Epithelial cell of esophagus (primary cell): ENCODE measurements at places on chromosomes 5 and 9.

- DNase-seq: no peak
These were observed 682 bp upstream of the RIGI start for GRCh38 chr9:32526707-32527048.

- peak; percentile 83 for DNase-seq
These were observed 9.3 kb upstream of the TEX48 start for GRCh38 chr9:114691046-114691955.

DNA sequence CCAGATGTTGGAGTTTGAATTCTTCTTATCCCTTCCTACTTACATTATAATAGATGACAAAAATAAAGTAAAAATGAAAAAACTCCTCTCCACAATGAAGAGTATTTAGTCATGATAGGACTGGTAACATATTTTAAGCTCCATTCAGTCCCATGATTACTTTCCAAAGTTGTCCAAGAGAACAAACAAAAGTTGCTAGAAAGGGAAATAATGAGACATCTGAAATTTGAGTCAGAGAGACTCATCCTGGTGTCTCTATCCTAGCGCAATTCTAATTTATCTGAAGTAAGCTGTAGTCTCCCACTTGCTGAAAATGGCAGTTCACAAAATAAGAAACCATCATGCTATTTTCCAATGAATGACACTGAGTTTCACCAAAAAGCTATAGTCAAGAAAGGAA lies 152.2 kb downstream of the BNC2 start:
- DNase-seq: no peak

DNA sequence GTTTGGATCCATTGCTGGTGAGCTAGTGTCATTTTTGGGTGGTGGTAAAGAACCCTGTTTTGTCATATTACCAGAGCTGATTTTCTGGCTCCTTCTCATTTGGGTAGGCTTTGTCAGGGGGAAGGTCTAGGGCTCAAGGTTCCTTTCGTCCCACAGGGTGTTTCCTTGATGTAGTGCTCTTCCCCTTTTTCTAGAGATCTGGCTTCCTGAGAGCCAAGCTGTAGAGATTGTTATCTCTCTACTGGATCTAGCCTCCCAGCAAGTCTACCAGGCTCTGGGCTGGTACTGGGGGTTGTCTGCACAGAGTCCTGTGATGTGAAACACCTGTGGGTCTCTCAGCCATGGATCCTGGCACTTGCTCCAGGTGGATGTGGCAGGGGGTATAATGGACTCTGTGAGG lies 145.9 kb downstream of the HINT1 start:
- no peak for DNase-seq

GRCh38 chr5:168106008-168106761 lies 185.3 kb upstream of the WWC1 start:
- DNase-seq: no peak

GRCh38 chr9:104206766-104207165 lies 112.7 kb downstream of the SMC2 start:
- no peak for DNase-seq

DNA sequence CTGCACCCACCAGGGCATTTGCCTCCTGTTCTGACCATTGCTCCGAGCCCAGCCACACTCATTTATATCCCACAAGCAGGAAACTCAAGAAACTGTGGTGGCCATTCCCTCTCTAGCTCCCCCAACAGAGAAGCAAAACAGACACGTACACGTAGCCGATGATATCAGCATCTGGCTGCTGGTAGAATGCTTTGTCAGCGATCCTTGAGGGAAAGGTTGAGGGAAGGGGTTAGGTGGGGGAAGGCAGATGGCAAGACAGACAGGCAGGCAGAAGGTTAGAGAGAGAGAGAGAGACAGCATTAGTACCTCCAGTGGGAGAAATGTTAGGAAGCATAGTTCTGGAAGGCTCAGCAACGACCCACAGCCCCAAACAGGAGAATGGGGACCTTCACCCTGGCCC lies 7.8 kb downstream of the HIGD2A start:
- DNase-seq: no peak

GRCh38 chr5:36521838-36522745 lies 84.3 kb upstream of the SLC1A3 start:
- peak; percentile 21 for DNase-seq

GRCh38 chr5:74497706-74498105 lies 142.8 kb downstream of the ENC1 start:
- peak; percentile 11 for DNase-seq

DNA sequence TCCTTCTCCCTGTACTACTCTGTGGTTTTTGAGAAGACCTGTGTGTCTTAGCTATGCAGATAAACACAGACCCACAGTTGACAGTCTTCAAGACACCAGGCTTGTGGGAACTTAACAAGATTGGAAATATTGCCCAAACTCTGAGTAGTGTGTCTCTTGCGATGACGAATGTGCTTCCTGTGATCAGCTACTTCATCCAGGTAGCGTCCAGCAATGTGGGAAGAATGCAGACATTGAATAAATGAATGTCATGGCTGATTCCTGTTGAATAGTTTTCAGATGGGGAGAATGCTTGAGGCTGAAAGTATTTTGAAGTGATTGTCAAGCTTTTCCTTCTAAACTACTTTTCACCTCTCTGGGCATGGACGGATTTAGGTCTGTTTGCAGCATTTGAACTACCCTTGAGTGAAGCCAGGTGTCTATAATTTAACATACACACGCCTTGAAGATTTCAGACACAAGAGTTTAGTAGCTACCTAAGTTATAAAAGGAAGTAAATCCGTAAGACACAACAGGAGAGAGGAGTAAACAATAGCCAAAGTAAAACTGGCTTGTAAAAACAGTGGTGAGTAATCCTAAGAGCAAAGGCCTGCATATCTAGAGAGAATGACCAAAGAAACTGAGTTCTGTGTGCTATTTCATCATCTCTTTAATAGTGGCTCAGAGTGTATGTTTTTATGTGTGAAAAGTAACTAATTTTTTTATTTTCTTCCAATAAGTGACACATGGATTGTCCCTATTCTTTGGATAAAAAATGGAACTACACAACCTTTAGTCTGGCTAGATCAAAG lies 30.0 kb upstream of the ARL14EPL start:
- DNase-seq: peak; percentile 24

- DNase-seq: no peak
These were observed 477.5 kb upstream of the EDIL3 start for GRCh38 chr5:84862132-84862531.

GRCh38 chr5:88836195-88836838 lies 46.7 kb downstream of the MEF2C start:
- no peak for DNase-seq

GRCh38 chr9:35956651-35957050 lies 1.3 kb downstream of the OR2S2 start:
- no peak for DNase-seq

- peak; percentile 46 for DNase-seq
These were observed 709.2 kb upstream of the WWC1 start for GRCh38 chr5:167582283-167582682.

DNA sequence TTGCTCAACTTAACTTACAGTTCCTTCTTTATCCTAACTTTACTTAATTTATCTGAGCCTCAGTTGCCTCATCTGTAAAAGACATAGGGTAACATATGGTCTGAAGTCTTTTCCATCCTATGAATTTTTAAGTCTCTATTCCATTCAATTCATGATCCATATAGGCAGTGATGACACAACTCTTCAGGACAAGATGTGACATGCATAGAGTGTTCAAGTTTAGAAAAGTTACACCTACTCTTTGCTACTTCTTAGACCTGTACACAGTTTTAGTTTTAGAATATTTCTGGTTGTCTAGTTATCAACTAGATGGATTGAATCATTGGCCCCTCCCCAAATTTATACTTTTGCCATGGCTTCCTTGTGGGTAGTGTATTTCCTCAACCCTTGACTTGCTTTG lies 50.7 kb upstream of the ELL2 start:
- peak; percentile 79 for DNase-seq

- peak; percentile 80 for DNase-seq
These were observed 68.9 kb upstream of the EFNA5 start for GRCh38 chr5:107739661-107740060.

DNA sequence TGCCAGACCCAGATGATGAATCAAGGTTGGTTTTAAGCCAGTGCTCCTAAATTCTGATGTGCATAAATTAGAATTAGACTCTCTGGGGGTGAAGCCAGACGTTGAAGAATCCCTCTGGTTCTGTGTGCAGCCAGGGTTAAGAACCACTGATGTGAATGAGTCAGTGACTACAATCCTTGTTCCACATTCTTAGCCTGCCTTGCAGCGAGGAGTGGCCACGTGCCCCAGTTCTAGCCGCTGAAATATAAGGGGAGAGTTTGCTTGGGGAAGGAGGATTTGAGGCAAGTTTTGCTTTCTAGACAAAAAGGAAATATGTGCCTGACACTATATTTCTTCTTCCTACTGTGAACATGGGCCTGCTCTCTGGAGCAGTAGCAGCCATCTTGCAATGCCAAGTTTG lies 34.2 kb upstream of the MSH3 start:
- no peak for DNase-seq

- no peak for DNase-seq
These were observed 19.6 kb downstream of the UGCG start for GRCh38 chr9:111916234-111916645.

DNA sequence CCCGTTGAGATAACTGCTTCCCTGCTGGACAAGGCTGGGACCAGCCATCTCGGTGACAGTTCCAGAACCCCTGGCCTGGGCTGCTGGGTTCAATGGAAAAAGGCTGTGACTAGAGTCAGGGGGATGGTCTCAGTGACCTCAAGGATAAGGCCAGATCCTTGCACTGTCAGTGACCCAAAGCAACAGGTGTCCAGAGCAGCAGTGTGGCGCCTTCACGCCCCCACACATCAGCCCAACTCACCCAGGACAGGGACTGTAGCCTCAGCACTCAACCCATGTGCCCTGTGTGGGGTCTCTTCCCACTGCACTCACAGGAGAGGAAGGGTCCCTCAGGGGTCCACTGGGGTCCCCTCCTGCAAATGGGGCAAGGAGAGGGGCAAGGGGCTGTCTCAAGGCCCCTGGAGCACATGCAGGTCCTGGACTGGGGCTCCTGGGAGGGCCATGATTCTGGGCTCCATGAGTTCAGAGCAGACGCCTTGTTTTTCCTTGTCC lies 698 bp upstream of the LCN2 start:
- DNase-seq: no peak

DNA sequence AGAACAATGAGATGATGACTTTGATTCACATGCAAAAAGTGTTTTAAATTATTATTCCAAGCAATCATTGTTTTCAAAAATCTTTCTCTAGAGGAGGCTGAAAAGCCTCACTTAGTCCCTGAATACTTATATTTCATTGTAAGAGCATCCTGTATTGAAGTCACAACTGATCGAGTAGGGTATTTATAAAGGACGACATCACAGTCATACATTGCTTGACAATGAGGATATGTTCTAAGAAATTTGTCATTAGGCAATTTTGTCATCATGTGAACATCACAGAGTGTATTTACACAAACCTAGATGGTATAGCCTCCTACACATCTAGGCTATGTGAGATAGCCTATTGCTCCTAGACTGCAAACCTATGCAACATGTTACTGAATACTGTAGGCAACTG lies 510.4 kb upstream of the RGMB start:
- DNase-seq: no peak

DNA sequence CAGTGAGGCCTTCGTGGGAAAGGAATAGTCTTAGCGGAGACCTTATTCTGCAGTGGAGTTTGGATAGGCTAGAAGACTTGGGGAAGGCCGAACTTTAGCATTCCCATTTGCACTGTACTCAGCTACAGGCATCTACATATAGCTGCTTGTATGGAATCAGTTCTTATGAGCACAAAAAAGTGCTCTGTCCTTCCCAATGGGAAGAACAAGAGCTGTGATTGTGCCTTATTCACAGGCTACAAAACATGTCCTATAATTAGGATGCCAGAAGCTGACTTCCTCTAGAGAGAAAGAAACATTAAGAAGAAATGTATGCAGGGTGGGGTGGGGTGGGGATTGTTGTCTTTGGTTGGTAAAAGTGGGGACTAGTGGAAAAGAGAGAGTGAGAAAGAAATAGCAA lies 154.7 kb downstream of the ATP10B start:
- DNase-seq: no peak

DNA sequence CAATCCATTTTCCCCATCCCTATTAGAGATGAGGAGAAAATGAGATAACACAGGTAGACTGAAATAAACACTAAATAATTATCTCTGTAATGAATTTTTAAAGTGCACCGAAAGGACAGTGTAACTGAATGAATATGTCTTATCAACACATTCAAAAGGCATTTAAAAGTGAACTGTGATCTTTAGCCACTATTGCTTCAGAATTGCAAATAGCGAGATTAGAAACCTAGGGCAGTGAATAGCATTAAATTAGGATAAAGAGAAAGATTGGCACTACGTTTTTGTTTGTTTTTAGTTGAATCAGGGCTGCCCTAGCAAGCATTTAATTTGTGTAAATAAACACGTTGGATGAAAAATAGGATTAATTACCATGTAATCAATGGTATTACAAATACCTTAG lies 537.5 kb downstream of the ELAVL2 start:
- DNase-seq: no peak

DNA sequence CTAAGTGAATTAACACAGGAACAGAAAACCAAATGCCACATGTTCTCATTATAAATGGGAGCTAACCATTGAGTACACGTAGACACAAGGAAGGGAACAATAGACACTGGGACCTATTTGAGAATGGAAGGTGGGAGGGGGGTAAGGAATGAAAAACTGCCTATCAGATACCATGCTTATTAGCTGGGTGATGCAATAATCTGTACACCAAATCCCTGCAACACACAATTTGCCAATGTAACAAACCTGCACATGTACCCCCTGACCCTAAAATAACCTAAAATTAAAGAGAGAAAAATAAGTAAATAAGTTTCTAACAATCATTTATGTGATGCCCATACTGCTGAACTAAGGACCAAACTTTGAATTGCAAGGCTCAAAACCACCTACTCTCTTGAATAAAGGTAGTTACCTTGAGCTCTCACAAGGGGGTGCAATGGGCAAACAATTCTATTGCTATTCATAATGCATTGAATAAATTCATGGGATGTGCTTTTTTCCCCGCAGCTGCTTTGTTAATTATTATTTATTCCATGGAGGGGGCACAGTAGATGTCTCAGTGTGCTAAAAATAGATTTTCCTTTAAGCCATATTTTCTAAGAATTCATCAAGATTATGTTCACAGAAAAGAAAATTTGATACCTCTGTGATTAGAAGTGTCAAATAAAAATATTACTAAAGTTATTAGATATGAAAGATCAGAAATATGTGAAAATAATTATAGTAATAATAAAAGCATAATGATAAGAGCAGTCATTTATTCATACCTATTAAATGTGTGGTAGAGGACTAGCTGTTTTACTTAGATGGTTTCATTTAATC lies 76.2 kb upstream of the PTPN3 start:
- peak; percentile 67 for DNase-seq

DNA sequence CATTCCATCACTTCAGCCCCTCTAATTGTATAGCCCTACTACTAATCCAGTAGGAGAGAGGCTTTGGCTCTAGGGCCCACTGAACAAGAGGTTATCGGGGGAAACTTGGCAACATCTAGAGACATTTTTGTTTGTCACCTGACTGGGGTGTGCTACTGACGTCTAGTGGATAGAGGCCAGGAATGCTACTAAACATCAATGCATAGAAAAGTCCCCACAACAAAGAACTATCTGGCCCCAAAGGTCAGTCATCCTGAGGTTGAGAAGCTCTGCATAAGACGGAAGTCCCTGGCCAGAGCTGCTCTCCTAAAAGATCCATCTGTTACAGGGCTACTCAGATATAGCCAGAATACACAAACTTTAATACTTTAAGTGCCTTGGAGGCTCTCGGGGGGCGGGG lies 570.6 kb upstream of the KLF4 start:
- DNase-seq: no peak

- DNase-seq: no peak
These were observed 151.9 kb downstream of the EBF1 start for GRCh38 chr5:158947846-158948245.
